Ammon's horn (tissue), 1 donor: ENCODE measurements at places on chromosomes 6 and 20.
A peak's percentile ranks its signal among the peaks of the same experiment; 100 is the strongest.

- DNase-seq = peak; percentile 80
Measured at GRCh38 chr20:1225783-1226654, at the start of gene RAD21L1. RAD21L1 (plus strand) TSS chr20:1226044; CDS start chr20:1228454, 2,410 bp downstream.

DNA sequence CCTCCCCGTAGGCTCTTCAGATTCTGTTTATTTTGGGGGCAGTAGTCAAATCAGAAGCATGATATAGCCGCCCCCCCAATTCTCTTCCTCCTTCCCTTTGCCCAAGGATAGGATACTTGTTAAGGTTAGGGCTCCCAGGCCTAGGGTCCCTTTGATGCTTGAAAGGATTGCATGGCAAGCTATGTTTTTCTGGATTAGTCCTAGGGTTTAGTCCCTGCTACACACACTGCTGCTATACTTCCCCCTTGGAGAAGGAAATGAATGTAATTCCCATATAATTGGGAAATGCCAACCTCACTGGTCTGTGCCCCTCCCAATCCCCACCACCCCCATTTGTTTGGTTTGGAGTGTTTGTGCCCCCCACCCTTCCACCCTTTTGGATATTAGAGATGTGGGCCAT, 62.8 kb downstream of the ZFAND3 start:
- DNase-seq = no peak

- peak; percentile 15 for DNase-seq
Measured at GRCh38 chr20:43799150-43799711, 72.4 kb upstream of the GTSF1L start.

GRCh38 chr20:2203436-2203835, 92.4 kb upstream of the TGM3 start:
- DNase-seq = no peak

DNA sequence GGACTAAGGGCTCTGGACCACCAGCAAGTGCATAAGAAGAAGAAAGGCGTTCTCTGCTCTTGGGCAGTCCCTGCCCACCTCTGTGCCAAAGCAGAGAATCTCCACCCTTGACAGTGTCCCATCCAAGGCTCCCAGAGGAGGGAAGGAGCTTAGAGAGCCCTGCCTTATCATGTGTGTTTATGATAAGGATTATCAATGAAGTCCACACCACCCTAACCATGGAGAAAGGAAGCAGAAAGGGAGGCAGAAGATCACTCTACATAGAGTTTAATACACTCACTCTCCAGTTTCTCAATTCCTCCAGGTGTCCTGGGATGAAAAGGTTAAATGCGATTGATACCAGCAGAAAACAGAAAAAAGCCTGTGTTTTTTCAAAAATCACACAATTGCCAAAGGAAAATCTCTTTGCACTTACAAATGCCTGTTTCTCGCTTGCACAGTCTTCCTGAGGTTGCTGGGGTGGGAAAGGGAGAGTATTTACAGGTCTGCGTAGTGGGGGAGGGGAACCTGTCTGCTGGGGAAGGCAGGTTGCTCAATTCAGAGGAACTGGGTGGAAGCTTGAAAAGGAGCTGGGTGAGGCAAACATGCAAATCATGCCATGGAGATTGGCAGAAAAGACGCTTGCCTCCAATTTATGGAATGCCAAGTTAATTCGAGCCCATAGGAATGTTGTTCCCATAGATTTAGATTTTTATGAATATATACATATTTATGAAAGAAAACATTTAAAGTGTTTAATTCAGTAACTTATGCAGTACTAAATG, 104.0 kb downstream of the EYA2 start:
- DNase-seq = no peak

GRCh38 chr20:49906101-49906604, 9.2 kb downstream of the SPATA2 start:
- no peak for DNase-seq

DNA sequence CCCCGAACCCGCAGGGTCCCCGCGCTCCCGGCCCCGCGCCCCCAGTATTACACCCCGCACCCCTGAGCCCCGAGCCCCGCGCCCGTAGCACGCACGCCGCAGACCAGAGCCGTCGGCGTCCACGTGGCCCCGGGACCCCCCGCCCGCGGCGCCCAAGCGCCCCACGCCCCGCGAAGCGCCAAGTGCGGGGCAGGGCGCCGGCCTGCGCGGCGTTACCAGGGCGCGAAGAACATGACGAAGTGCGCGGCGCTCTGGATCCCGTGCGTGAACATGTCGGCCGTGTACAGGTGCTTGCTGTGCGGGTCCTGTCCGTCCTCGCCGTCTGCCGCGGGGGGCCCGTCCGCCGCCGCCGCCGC, 312 bp downstream of the TXNDC5 start:
- DNase-seq = no peak

DNA sequence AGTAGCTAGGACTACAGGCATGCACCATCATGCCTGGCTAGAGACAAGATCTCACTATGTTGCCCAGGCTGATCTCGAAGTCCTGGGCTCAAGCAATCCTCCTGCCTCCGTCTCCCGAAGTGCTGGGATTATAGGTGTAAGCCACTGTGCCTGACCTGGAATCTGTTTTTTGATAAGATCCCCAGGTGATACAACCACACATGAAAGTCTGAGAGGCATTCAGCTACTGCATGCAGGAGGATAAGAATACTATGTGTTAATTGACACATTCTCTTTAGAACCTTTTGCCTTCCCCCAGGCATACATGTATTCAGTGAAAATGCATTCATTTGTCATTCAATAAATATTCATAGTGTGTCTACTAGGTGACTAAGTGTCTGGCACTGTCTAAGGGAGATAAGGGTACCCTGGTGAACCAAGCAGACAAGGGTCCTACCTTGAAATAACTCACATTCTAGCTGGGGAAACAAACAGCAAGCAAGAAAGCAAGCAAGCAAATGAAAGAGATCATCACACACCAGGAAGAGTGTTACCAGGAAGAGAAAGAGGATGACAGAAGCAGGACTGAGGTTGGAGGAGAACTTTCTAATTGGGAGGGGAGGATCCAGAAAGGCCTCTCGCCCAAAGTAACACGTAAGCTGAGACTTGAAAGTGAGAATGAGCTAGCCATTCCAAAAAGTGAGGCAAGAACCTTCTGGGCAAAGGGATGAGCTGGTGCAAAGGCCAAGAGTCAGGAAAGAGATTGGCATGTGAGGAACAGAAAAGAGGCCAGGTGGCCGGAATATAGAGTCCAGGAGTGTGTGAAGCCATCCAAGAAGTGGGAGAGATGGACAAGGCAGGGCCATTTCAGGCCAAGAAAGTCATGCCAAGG, 6.5 kb downstream of the GFOD1 start:
- DNase-seq = no peak

DNA sequence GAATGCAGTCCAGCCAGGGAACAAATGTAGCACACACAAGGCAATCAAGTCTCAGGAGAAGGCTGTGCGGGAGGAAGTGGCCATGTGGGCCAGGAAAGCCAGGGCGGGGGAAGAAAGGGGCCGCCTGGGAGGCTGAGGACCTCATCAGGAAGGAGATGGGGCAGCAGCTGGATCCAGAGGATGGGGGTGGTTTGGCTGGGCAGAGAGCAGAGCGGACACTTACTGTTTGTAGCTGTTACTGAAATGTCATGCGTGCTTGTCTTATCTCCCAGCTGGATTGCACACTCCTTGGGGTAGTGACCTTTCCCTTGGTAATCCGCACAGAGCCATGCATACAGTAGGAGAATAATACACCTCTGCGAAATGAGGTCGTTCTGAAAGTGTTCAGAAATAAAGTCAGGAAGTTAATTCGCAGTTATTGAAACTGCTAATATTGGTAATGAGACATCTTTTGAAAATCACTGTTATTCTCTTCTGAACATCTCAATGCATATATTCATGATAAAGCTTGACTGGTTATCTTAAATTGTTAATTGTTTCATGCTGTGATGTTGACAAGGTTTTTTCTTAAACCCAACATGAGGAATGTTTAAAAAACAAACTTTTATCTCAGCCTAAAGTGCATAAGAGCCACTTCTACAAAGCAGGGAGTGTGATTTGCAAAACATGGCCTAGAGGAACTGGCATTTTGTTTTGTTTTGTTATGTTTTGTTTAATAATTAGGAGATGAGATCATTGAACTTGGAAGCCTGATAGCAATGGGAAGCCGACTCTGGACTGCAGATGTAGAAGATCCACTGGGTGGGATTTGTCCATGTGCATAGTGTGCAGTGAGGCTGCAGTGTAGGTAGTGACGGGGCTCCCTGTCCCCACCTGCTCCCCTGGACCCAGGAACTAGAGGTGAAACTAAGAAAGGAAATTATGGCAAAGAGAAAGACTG, 18.0 kb upstream of the MAP3K4 start:
- DNase-seq = no peak

- DNase-seq = no peak
Measured at GRCh38 chr6:17450832-17451231, 57.4 kb downstream of the CAP2 start.

DNA sequence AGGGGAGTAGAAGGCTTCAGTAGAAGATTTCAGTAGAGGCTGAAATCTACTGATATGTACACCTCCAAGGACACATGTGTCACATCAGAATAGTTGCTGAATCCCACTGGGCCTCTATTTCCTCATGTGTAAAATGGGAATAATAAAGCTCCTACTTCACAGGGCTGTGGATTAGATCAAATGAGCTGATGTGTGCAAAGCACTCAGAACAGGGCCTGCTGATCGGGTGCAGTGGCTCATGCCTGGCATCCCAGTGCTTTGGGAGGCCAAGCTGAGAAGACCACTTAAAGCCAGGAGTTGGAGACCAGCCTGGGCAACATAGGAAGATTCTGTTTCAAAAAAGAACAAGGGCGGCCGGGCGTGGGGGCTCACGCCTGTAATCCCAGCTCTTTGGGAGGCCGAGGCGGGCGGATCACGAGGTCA, 8.1 kb upstream of the AP5S1 start:
- no peak for DNase-seq

DNA sequence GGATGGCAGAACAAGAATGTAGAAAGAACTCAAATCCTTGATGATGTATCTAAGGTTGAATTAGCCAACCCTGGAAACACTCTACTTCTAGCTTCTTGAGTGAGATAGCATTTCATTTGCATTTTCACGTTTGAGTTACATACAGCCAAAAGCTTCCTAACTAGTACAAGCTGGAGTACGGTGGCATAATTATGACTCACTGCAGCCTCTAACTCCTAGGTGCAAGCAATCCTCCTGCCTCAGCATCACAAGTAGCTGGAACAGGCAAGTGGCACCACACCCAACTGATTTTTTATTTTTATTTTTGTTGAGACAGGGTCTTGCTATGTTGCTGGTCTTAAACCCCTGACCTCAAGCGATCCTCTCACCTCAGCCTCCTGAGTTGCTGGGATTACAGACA, 36.5 kb upstream of the STK35 start:
- no peak for DNase-seq

- DNase-seq = no peak
Measured at GRCh38 chr20:11797156-11797555, 120.5 kb upstream of the BTBD3 start.

DNA sequence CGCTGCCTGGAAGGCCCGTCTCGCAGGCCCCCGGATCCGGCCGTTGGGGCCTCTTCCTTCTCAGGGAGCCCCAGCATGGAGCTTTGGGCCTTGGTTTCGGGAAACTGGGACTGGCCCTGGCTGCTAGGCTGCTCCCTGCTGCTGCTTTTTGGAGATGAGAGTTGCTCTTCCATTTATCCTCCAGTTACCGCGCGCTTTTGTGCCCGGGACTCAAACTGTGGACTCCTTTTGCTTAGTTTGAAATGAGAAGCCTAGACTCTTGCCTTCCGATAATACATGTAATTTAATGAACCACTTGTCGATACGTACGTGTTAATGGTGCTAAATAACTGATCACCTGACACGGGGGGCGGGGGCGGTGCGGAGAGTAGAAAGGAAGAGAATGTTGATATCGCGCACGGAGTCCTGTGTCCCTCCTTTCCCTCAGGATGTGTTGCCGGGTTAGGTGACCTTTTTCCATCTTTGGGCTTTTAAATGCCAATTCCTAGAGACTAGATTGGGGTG, 968 bp downstream of the PHF3 start:
- peak; percentile 74 for DNase-seq
